ENCODE measurements at places on chromosomes 16 and 17.

GRCh38 chr16:89921702-89922476, 1.3 kb upstream of the TUBB3 start:
- peaks cover 2% of the 10 kb centered on the region for H3K27me3 ChIP-seq
- H3K36me3 ChIP-seq, result peaks cover 10% of the 10 kb centered on the region
- no peak for DNase-seq
- H3K4me3 ChIP-seq, result peak overlapping the region; percentile 77

DNA sequence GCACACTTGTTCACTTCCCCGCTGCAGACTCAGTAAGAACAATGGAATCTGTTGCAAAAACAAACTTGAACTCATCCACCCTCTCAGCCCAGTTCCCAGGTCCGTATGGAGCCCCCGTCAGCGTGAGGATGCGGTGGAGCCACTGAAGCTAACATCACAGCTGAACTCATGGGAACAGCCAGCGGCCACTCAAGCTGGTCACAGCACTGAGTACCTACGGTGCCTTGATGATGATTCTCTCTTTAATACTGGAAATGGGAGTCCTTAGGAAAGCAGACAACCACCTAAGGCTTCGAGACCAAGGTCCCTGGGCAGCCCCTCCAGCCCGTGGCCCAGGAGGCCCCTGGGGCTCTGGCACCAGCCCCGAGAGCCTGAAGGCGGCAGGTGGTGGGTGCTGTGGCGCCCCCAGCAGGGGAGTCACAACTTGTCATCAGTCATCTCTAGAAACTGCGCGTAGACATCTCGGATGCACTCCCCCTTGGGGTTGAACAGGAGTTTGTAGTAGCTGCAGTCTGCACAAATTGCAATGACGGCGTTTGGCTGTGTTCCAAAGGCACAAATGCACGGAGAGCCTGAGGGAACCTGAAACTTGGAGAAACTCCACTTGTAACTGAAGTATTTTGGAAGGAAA, 31.0 kb upstream of the RHOT1 start:
- H3K36me3 ChIP-seq, result no peaks in the 10 kb centered on the region
- no peak overlapping the region for H3K4me3 ChIP-seq
- H3K27me3 ChIP-seq, result no peaks in the 10 kb centered on the region
- DNase-seq, result peak; percentile 46
- H3K4me1 ChIP-seq, result peaks cover 15% of the 10 kb centered on the region

DNA sequence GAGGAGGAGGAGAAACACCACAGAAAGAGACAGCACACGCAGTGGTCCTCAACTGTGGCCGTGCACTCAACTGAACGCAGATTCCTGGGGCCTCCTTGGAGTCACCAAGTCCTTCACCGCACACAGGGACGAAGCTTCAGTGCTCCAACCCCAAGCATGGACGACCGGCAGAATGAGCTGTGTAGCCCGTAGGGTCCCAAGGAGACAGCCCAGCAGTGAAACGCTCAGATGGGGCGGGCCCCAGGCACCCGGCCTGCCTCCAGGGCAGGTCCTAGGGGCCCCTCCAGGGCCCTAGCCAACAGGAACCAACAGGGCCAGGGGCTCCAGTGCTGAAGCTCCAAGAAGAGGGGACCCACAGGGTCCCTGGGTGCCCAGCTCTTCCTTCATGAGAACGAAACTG, 13.2 kb downstream of the RAB40B start:
- H3K4me3 ChIP-seq, result no peak overlapping the region
- H3K36me3 ChIP-seq, result peaks cover 23% of the 10 kb centered on the region
- H3K4me1 ChIP-seq, result peaks cover 14% of the 10 kb centered on the region
- DNase-seq, result no peak
- no peaks in the 10 kb centered on the region for H3K27me3 ChIP-seq

DNA sequence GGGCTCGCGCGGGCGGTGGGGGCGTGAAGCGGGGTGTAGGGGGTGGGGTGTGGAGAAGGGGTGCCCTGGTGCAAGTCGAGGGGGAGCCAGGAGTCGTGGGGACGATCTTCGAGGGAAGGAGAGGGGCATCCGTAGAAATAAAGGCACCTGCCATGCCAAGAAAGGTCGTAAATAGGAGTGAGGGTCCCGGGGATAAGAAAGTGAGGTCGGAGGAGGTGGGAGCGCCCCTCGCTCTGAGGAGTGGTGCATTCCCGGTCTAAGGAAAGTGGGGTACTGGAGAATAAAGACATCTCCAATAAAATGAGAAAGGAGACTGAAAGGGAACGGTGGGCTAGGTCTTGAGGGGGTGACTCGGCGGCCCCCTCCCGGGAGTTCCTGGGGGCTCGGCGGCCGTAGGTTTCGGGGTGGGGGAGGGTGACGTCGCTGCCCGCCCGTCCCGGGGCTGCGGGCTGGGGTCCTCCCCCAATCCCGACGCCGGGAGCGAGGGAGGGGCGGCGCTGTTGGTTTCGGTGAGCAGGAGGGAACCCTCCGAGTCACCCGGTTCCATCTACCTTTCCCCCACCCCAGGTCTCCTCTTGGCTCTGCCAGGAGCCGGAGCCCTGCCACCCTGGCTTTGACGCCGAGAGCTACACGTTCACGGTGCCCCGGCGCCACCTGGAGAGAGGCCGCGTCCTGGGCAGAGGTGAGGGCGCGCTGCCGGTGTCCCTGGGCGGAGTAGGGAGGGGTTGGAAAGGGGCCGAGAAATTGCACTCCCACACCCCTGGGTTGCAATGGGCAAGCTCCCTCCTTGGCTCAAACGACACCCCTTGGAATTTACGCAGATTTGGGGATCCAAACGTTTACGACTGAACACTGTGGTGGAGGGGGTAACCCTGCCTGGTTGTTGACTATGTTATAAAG, 888 bp downstream of the CDH1 start:
- DNase-seq, result peak; percentile 31
- H3K4me1 ChIP-seq, result peaks cover 37% of the 10 kb centered on the region
- peak overlapping the region; percentile 68 for H3K4me3 ChIP-seq
- no peaks in the 10 kb centered on the region for H3K36me3 ChIP-seq
- H3K27ac ChIP-seq, result peak overlapping the region; percentile 80

DNA sequence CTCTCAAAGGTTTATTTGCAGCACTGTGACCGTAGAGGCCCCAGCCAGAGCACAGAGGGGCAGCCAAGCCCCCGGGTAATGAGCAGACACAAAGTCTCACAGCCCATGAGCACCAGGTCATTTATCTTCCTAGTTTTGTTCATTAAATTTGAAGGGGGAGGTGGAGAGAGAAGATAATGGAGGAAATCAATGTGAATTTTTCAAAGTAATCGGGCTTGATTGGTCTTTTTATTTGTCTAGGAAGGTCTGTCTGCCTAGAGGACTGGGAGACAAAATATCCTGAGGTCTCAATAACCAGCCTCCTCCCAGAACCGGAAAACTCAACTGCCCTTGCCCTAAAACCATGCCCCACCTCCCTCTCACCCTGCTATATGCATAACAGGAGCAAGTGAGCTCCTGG, 189.0 kb downstream of the SLC39A11 start:
- peaks cover 11% of the 10 kb centered on the region for H3K4me1 ChIP-seq
- H3K36me3 ChIP-seq, result no peaks in the 10 kb centered on the region
- H3K27me3 ChIP-seq, result no peaks in the 10 kb centered on the region
